ENCODE measurements at places on chromosomes 12 and 14.
A peak's percentile ranks its signal among the peaks of the same experiment; 100 is the strongest.

DNA sequence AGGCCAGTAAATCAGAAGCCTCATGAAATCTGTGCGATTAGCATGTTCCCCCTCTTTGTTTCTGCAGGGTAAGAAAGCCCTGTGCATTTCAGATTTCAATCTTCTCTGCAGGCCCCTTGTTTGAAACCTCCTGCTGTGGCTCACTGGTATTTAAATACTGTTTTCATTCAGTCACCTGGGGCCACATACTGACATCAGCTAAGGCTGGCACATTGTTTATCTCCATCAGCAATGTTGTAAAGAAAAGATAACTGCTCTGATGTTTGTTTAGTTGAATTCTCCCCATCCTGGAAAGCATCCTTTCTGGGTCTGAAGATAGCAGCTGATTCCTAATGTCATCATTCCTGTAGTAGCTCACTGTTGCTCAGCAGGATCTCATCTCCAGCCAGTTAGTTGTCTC is 554.9 kb downstream of the NRXN3 start:
- no peak for DNase-seq

DNA sequence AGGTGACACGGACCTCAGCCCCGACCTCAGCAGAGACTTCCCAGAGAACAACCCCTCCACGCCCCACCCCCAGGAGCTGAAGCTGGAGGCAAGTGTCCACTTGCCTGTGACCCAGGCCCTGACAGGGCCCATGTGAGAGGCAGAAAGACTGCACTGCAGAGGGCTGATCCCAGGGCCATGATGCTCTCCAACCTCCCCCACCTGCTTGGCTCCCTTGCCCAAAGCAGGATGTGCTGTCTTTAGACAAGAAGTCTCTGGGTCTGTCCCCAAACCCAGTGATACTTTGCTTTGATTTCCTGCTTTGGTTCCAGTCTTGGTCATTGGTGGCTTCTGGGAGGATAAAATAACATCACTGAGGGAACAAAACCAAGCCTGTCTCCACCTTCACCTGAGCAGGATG is 59.4 kb downstream of the BCL11B start:
- no peak for DNase-seq

GRCh38 chr12:107718606-107719005 is 33.0 kb downstream of the PWP1 start:
- no peak for DNase-seq

GRCh38 chr12:113709456-113709855 is 237.8 kb upstream of the LHX5 start:
- DNase-seq = no peak

DNA sequence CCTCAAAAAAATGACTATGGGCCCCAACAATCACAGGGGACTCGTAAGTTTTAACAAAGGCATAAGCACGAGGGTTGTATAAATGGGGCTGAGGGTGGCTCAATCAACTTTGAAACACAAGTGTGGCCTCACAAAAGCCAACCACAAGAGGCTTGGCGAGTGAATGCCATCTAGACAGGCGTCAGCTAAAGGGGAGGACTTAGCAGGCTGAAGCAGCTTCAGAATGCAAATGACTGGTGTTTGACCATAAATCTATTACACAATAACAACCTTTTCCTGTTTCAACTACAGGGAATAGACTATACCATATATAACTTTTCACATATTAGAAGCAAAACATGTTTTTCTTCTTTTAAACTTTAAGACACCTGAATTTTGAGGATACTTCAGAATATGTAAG is 777.9 kb downstream of the FSCB start:
- no peak for DNase-seq

DNA sequence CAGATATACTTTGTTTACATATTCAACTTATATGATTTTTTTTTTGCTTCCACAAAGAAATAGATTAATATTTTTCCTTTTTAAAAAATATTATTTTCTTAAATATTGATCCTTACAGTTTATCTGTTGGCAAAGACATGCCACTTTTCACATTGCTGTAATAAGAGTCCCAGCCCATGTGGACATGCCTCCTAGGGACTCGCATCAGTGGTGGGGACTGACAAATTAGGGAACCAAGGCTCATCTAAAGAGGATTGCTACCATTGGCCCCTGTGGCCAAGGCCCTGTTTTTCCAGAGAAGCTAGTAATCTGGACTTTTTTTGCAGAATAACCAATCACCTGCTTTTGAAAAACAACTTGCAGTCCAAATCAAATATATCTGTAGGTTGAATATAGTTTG is 27.8 kb upstream of the BMAL2 start:
- DNase-seq = no peak

DNA sequence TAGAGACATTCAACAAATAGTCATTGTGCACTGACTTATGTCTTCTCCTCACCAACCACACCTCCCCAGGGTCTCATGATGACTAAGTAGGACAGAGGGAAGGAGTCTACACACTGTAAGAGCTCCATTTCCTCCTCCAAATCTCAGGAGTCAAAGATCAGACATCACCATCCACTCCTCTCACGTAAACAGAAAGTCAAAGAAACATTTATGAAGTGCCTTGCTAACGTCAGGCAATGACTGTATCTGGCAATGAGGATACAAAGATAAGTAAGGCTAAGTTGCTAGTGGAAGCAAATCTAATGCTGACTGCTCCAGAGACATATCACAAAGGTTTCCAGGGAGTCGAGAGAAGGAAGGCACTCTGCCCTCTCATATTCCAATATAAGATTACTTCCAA is 88.9 kb downstream of the SLC2A13 start:
- DNase-seq = no peak

GRCh38 chr12:117344716-117345115 is 16.7 kb downstream of the NOS1 start:
- no peak for DNase-seq

DNA sequence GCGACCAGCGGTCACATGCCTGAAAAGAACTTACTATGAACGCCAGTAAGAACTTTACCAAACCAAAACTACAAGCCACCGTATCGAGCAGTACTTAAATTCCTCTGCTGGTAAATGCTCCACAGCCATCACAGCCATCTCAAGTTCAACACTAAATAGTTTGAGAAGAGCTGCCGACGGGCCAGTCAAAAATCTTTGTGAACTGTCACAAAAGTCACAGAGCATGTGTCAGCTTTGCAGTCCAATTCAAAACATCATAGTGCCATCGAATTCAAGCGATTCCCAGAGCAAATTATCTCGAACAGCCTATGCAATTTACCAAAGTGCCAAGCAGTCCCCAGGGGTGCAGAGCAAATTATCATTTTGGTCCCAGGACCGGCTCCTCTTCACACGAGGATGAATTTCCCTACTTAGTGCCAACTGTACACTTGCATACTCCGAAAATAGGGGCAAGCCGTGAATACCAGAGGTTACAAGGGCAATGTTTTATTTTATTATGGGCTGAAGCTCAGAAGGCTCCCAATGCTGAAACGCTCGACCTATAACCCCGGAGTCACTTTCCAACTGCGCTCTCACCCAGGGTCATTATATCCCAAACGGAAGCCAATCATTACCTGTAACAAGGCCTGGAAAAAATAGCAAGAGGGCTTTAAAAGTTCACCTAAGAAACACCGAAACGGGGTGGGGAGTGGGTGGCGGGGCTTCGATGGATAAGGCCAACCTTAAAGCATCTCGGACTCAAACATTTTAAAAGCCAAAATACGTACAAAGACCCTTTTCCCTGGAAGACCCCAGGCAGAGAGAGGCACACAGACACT is 1.1 kb downstream of the LRP6 start:
- no peak for DNase-seq

DNA sequence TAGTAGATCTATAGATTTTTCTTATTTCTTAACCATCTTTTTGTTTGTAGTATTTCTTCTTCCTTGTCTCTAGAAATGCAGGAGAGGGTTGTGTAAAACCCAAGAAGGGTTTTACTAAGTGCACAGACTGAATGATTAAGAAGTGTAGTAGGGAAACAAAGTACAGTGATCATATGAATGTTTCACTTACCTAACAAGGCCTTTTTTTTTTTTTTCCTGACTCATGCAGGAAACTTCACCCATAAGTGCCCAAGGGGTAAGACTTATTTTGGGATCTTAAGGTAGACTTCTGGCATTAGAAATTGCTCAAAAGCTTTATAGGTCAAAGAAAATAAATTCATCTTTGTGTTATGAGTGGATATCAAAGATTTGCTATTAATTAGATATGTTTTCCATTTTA is 10.2 kb downstream of the SCN8A start:
- no peak for DNase-seq

GRCh38 chr14:24408764-24409163 is 10.0 kb downstream of the NYNRIN start:
- no peak for DNase-seq

DNA sequence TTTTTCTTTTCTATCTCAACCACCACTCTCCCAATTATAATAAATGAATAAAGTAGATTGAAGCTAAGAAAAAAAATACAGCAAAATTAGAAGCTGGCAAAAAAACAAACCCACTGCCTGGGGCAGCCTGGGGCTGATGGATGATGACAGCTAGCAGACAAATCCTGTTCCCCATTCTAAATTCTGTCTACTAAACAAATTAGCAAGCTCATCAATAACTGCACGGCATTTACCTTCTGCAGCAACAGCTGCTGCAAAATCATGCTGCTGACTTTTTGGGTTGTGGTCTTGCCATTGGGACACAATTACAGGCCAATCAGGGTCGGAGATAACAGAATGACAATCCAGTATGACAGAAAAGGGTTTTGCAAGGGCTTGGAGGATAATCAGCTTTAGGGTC is 443.6 kb upstream of the SOX5 start:
- DNase-seq = no peak

- DNase-seq = no peak
Observed at GRCh38 chr12:84785951-84786350, 126.6 kb downstream of the SLC6A15 start.

- DNase-seq = peak; percentile 45
Observed at GRCh38 chr12:76558684-76559399, 729 bp downstream of the OSBPL8 start.

GRCh38 chr12:6867413-6868210 is at the start of gene TPI1:
Gene TPI1 (plus strand): TSS chr12:6867531. CDS start chr12:6867567, 36 bp downstream.
- peak; percentile 49 for DNase-seq

DNA sequence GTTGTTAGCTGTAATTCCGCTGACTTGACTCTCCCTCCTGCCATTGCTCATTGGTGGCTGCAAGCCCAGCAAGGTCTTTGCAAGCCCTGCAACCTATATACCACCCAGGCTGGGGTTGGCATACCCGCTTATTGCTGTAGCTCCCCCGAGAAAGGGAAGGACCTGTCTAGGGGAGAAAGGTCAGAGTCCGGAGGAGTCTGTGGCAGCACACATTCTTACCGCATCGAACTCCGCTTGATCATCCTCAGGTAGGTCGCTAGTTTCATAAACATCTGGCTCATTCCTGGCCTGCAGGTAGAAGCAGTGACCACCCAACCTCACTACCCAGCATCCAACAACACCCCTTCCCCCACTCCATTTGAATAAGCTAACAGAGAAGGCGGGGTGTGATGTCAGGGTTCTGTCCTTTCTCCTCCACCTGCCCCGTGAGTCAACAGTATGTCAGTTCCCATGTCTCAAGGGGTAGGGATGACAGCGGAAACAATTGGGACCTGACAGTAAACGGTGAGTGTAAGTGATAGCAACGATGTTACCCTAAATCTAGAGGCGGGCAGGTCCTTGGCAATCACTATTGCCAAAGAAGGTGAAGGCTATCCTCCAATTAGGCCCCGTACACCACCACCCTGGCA is 1.1 kb downstream of the DCTN2 start:
- no peak for DNase-seq

DNA sequence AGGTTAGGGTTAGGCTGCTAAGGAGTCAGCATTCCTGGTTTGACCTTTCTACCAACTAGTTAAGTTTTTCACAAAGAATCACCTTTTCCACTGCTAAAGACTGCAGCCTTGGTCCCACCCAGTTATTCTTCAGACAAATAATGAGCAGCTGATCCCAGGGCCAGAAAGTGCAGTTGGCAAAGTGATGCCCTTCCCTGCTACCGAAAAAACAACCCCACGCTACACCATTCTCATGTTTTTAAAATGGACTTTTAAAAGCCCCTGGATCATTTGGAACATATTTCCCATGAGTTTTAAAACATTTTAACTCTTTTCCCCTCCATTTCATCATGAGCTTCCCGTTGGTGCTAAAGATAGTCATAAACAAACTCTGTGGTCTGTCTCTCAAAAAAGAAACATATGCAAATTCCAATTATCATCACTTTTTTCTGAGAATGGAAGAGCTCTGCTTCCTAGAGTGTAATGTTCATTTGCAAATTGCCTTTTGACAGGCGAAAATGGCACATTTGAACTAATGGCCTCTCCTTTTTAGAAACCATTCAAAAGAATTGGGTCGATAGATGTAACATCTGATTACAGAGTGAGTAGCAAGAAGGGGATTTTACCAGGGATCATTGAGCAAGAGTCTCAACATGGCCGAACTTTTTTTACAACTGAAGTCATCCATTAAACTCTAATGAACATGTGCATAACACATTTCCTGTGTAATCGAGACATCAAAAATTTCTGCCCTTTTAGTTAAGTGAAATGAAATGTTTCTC is 129.3 kb upstream of the RAP1B start:
- no peak for DNase-seq

DNA sequence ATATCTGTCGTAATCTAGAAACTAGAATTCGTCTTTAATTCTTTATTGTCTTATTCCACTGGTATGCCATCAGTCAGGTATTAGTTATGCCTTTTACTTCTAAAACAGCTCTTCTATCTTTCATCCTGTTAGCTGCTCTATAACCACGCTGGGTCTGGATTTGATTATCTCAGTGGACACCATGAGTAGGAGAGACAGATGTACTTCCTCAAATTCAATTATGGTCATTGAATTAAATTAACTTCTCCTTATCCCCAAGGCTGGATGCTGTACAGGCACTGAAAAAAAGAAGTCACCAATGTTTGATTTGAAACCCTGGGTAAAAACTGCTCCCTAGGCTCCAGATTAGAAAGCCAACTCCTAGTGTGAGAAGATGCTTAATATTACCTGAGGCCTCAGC is 107.3 kb downstream of the PIK3C2G start:
- DNase-seq = no peak

DNA sequence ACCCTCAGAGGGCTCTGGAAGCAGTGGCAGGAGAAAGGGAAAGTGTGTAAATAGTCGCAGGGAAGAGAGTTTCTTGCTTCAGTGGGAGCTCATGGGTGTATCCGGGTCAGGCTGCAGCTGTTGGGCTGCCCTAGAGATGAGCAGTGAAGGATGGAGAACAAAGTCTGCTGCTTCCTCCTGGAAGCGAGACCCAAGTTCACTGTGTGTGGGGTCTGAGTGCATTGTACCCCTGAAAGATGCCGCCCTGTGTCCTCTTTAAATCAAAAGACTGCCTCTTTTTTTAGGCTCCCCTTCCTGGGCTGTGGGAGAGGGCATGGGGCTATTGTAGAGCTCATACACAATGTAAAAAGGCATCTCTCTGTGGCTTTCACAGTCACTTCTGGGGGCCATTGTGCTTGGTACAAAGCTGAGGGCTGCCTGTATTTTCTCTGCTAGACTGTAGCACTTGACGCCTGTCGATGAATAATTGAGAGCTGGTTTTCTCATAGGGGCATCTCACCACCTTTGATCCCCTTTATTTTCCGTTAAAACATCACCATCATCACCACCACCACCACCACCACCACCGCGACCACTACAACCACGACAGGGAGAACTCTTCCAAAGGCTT is 16.7 kb downstream of the CHST11 start:
- no peak for DNase-seq

- no peak for DNase-seq
Observed at GRCh38 chr12:121858662-121859572, at the start of gene HPD. Gene HPD (minus strand): TSS chr12:121858859. CDS start chr12:121858823, 36 bp downstream.
